Activated CD4-positive, alpha-beta T cell treated with anti-CD3 and anti-CD28 coated beads, Interleukin-2, amount 10 ng/mL, durations not matched to agents 7 days and 5 days (primary cell): ENCODE measurements at places on chromosomes 4 and X.
A peak's percentile ranks its signal among the peaks of the same experiment; 100 is the strongest.

DNA sequence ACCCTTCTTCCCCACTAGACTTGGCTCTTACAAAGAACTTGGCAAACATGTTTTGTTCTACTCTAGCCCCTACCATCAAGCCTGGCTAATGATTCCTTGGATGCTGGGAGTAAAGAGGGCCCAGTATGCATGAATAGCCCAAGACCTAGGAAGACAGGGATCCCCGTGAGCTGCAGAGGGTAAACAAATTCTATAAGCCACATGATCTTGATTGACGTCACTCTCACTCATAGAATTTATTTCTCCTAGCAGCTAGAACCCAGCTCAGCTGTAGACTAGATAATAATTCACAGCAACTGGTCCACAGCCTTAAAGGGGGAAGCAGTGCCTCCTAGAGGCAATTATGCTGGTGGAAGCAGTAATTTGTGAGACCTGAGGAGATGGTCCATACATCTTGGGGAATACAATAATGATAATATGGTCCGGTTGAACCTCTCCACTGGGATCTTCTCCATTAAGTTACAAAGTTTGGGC is 16.1 kb upstream of the USO1 start:
- peak; percentile 62 for DNase-seq

GRCh38 chr4:167025670-167026069 is 208.6 kb downstream of the SPOCK3 start:
- no peak for DNase-seq

GRCh38 chr4:72442715-72443114 is 126.3 kb downstream of the ADAMTS3 start:
- DNase-seq, result no peak

DNA sequence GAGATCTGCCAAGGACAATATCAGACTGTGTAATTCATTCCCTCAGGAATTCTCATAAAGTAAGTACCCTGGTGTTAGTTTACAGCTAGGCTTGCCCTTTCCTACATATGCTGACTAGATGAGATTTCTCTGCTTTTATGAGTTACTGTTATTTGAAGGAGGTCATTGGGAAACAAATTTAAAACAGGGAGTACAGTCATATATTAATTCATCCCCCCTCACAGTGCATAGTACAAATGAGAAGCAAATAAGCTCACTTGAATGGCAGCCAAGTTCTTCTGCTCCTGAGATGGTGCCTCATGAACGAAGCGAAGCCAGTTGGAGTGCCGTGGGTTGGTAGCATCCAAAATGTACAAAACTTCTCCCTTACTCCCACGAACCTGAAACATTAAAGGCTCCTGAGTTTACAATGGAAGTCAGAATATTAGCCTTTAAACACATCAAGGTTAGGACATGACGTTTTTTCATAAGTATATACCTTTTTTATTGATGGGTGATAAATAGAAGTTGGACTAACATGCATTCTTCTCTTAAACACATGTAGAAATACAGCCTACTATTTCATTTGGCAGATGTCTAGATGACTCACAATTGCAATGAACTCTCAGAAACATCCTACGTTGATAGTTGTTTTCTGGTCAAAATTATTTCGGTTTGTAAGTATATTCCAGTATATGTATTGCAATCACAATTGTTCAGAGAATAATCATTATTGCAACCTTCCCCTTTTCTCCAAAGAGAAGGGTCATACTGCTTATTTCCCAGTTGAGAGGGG is 69.2 kb downstream of the PRDM5 start:
- no peak for DNase-seq

- DNase-seq, result no peak
Observed at GRCh38 chrX:121903961-121904360, 856.6 kb downstream of the GLUD2 start.

- peak; percentile 34 for DNase-seq
Observed at GRCh38 chrX:150478496-150479492, 89.6 kb upstream of the MTM1 start.

DNA sequence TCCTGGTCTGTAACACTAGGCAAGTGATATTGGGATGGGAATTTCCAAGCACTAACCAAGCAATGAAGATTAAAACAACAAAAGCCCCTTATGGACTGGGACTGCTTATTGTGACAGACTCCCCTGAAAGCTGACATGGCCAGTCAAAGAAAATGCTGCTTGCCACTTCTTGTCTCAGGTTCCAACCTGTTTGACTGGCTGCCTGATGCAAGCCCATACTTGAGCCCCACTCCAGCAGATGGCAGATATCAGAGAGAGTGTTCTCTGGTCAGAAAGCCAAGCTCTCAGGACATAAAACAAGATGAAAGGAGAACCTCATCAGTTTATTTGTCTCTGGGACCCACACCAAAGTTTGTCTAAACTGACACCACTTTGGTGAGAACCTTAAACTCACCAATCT is 15.5 kb upstream of the IGBP1 start:
- DNase-seq, result no peak

DNA sequence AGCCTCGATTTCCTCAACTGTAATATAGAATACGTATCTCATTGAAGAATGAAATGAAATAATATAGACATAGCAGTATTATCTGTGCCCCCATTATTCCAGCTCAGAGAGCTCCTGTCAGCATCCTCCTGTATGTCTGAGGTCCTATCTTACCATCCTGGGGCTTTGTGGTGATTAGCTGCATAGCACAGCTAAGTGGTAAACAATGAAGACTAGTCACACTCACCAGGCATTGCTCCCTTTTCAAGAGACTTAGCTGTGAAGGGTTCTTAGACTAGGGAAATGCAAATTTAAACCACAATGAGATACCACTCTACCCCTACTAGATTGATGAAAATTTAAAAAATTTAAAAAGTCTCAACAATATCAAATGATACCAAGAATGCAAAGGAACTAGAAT is 172.9 kb downstream of the SLC39A8 start:
- DNase-seq, result no peak

- no peak for DNase-seq
Observed at GRCh38 chr4:108139089-108139488, 29.6 kb downstream of the LEF1 start.

GRCh38 chr4:40307627-40308497 is 27.3 kb upstream of the CHRNA9 start:
- DNase-seq, result peak; percentile 77

DNA sequence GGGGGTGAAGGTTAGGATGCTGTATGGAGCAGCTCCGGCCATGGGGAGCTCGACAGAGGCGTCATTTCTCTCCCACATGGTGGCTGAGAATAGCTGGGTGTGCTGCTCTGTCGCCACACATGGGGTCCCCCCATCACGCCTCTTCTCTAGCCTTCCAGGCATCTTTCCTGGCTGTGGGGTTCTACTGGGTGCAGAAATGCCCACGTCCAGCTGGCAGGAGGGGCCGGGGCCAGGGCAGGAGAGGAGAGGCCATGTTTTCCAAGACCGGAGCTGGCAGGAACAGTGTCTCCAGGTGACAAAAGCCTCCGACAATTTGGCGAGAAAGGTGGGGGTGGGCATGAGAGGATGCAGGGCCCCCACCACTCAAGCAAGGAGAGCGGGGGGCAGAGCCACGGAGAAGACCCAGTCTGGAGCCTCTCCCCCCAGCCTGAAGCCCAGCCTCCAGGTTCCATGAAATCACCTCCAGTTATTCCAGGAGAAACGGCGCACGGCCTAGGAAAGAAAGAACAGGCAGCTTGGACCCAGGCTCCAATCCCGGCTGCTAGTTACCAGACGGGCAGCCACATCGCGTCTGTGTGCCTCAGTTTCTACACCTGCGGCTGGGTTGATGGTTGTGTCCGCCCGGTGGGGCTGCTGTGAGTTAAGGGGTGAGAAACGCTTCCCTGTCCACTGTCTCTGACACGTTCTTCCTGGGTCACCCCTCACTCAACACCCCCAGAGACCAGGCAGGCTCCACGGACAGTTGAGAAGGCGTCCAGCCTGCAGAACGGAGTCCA is 27.4 kb upstream of the SPON2 start:
- DNase-seq, result no peak

- DNase-seq, result peak; percentile 81
Observed at GRCh38 chr4:56530269-56531148, 24.9 kb downstream of the ARL9 start.

- no peak for DNase-seq
Observed at GRCh38 chr4:96913441-96914080, 1073.7 kb downstream of the PDHA2 start.

- DNase-seq, result peak; percentile 39
Observed at GRCh38 chrX:155086202-155086840, 15.0 kb downstream of the BRCC3 start.

DNA sequence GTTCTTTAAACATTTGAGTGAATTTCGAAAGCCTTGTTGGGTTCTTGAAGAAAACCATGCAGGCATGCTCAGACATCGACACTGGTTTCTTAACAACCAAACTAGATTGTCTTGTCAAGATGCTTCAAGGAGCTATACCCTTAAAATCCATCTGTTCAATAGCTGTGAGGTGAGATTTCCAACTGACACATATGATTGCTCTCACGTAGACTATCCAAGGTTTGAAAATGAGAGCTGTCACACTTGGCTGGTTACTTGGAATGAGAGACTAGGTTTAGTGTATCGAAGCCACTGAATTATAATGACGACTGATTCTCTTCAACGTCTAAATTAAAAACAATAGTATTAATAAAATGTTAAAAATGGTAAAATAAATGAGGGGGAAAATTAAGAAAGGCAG is 2725.5 kb downstream of the ARAP2 start:
- DNase-seq, result no peak

DNA sequence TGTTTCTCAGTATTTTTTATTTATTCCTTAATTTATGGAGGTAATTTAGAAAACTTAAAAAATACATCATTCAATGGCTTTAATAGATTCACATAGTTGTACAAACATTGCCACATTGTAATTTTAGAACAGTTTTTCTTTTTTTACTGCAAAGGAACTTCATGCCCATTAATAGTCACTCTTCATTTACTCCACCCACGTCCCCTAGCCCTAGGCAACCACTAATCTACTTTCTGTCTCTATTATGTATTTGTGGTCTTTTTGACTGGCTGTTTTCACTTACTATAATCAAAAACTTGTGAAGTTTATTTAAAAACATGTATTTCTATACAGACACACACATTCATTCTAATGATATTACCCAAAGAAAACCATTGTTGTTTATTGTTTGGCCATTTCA is 664.8 kb downstream of the GRID2 start:
- DNase-seq, result no peak

GRCh38 chr4:107187091-107187490 is 151.0 kb upstream of the DKK2 start:
- DNase-seq, result no peak

DNA sequence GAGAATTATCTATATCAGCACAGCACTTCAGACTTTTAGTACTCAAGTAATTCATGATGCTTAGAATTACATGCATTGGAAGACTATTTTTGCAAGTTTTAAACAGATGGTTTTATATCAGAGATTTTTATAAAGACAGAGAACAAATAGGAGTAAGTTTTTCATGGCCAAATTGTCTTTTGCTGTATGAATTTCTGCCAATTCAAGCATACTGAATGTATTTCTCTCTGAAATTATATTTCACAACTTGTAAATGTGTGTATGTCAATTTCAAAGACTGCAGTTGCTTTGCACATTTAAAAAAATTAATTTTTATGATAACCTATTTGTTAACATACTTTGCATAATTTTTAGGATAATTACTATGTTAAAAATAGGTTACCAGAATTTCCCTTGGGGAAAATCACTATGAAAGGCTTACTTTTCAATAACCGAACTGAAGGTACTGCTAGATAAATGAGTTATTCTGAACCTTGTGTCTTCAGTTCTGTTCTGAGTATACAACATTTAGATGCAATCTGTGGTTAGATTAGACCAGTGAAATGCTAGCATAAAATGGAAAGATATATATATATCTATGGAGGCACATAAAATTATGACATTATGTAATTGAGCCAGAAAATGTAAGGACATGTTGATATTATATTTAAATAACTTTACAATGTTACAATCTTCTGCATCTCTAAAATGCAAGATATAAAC is 1344.2 kb upstream of the PABPC4L start:
- DNase-seq, result no peak

DNA sequence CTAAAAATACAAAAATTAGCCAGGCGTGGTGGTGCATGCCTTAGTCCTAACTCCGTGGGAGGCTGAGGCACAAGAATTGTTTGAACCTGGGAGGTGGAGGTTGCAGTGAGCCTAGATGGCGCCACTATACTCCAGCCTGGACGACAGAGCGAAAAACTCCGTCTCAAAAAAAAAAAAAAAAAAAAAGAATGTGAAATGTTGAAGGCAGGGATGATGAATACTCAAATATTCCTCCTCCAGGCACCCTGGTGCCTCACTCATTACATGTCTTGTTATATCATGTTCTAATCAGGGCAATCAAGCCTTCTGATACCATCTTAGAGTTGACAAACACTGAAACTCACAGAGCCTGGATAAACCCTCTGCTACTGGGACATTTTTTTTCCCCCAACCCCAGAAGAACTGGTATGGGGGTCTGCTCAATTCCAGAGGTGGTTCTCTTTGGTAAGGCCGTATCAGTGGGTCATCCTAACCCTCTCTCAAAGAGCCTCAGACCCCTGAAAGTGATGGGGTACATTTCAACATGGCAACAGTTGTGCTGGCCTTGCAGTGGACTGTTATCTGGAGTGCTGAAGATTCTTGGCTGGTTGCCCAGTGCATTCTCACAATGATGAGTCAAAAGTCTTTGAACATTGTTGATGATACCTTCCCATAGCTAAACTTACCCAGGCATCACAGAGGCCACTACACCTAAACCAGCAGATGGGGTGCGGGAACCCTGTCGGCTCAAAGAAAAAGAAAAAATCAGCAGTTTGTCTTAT is 2.4 kb upstream of the SH3KBP1 start:
- DNase-seq, result no peak
